ENCODE measurements at places on chromosomes 7 and 10. TPM values are rescaled to one million over a fixed set of nuclear protein-coding genes. Genes with fewer than 3 reads are reported as not detected.

DNA sequence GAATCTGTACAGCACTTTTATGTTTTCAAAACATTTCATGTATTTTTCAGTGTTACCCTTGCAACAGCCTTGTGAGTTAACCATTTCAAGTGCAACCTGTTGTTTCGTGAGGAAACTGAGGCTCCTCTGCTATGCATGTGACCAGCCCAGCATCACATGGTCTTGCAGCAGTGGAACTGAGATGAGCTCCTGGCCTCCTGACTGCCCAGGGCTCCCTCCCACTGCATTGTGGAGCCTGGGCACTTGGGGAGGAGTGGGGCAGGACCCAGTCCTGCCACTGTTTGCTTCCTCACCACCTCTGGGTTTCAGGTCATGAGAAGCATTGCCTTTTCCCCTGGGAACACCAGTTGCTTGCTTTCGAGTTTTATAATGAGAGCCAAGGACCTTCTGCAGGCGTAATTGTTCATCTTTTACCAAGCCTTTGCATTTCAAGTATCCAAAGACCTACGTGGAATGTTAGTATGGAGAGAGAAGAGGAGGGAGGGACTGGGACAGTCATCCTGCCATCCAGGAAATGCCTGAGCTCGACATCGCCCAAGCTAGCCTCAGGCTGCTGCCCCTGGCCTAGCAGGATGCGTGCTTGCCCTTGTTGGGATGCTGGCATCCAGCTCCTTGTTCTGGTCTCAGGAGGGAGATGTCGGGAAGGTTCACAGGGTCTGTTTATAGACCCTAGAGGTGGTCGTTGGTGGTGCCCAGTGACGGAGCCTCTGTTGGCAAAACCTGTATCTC, 32.3 kb upstream of the BHLHA15 start:
- no peak for DNase-seq

DNA sequence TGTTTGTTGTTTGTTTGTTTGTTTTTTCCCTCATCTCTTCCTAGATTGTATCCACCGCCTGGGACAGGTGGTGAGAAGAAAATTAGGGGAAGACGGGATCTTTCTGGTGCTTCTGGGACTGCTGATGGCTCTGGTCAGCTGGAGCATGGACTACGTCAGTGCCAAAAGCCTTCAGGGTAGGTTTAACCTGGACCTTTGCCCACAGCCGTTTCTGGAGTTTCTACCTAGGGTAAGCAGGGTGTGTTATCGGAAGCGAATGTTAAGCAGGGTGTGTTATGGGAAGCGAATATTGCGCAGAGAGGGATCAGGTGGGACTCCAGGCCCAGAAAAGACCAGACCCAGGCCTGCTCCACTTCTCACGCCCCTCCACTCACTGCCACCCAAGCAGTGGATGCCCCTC, 4.7 kb downstream of the CLCN1 start:
- DNase-seq, result no peak

GRCh38 chr7:102323914-102324195, 32.4 kb downstream of the SPDYE6 start:
- no peak for DNase-seq

DNA sequence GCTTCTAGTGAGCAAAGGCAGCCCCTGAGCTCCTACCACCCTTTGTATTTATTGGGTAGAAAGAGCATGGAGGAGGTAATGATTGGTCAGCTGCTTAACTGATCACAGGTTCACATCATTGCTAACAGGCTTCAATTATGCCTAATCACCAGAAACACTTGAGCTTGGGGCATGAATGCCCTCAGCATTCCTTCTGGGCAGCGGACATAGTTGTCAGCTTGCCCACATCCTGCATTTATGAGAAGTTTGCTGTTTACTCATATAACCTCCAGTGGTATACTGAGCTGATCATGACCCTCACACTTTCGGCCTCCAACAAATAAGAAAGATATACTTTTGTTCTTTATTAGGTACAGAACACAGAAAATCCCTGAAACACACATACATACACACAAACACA, 140.3 kb upstream of the ODAD2 start:
- DNase-seq, result no peak

DNA sequence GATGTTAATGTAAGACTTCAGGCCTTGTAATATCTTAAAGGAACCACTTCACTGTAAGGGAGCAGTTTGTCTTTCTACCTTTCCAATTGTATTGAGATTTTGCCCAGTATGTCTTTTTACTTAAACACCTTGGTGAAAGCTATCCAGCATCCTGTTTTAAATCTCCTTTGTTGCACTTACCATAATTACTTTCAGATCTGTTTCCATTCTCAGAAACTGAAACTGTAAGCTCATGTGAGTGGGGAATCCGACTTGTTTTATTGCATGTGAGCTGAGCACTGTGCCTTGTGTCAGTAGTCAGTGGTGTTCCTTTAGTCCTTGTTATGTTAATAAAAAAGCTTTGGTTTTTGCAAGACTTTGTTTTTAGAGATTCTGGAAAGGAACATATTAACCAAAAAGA, 42.2 kb downstream of the BMPR1A start:
- DNase-seq, result no peak

DNA sequence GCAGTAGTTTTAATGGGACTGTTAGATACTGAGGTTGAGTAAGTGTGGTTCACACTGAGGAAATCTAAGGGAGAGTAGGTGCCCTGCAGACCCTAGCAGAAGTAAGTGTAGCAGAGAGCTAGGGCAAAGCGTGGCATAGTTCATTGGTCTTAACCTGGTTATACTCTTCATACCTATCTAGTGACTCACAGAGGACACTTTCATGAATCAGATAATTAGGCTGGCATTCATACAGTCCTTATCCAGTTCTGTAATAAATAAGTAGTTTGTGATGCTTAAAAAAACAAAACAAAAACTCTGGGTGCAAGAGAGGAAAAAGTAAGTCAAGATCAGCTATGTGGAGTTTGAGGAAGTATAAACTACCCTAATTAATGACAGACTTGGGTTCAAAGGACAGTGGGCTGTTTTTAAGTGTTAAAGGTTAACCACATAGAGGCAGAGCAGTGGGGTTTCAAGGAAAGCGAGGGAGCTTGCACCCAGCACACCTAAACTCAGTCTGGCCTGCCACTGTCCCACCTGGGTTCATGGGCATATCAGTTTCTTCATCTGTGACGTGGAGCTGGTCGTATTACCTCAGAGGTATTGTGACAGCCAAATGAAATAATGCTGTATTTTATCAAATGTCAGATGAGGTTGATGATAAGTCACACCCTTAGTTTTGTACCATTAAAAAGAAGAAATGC, 27.1 kb downstream of the LMTK2 start:
- DNase-seq, result no peak

GRCh38 chr10:60148266-60148840, 241.3 kb downstream of the ANK3 start:
- no peak for DNase-seq

GRCh38 chr7:17617380-17617779, 318.9 kb downstream of the AHR start:
- no peak for DNase-seq

- no peak for DNase-seq
Observed at GRCh38 chr10:35881320-35881719, 239.2 kb upstream of the FZD8 start.

DNA sequence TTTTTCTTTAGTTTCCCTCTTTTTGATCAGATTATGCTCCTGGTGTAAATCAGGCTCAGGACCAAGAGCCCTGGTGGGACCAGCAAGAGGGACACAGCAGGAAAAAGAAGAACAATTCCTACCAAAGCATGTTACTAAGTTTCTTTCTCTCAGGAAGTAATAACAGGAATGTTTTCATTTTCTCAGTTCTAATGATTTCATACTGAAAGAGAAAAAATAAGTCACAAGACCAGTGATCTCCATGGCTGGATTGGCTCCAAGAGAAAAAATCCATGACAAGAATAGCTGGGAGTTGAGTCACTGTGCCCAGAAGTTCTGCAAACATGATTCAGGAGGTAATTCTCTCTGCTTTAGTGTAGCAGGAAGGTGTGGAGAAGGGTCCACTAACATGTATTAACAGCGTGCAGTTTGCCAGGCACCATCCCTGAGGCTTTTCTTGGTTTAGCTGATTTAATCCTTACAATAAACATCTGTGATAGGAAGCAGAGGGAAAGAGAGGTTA, 23.8 kb upstream of the IFIT2 start:
- DNase-seq, result no peak

DNA sequence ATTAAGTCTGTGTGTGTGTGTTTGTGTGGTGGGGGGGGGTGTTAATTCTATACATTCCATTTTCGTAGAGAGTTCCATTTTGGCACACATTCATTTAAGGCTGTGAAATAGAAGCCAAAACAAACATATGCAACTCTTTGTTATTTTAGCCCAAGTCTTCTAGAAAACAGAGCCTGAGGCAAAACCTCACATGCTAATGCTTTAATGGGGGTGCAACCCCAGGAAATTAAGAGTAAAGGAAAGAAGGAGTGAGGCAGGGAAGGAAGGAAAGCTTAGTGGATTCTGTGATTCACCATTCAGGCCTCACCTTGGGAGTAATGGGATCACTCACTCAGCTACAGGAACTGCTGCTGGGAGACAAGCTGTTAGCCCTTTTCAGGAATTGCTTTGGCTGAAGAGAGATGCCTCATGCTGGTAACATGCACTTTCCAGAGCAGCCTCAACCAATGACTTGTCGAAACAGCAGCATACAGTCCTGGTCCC, 73.0 kb upstream of the CTTNBP2 start:
- no peak for DNase-seq

- DNase-seq, result no peak
Observed at GRCh38 chr7:148093375-148094166, 497.0 kb upstream of the C7orf33 start.

- no peak for DNase-seq
Observed at GRCh38 chr7:81079746-81080145, 160.9 kb upstream of the SEMA3C start.

DNA sequence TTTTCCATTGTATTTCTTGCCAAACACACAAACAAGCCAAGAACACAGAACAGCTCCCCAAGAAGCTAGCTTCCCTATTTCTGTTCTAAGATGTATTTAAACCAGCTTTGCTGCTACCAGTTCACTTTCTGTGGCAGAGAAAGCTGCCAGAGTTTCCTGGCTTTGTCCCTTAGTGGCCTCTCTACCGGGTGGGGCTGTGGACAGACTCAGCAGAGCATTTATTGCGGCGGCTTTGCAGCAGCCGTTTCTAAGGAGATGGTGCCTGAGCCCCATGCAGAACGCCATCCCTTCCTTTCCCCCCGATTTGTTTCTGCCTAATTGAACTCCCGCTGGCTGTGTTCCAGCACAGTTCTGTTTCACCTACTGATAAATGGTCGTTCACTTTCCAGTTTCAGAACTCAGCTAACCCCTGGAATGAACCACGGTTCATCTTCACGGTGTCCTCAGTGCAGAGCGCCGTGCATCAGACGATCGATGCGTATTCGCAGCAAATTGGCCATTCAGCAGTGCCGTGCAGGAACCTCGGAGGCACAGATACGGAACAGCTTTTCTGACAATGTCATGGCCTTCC, 33.8 kb upstream of the SFMBT2 start:
- DNase-seq, result no peak

DNA sequence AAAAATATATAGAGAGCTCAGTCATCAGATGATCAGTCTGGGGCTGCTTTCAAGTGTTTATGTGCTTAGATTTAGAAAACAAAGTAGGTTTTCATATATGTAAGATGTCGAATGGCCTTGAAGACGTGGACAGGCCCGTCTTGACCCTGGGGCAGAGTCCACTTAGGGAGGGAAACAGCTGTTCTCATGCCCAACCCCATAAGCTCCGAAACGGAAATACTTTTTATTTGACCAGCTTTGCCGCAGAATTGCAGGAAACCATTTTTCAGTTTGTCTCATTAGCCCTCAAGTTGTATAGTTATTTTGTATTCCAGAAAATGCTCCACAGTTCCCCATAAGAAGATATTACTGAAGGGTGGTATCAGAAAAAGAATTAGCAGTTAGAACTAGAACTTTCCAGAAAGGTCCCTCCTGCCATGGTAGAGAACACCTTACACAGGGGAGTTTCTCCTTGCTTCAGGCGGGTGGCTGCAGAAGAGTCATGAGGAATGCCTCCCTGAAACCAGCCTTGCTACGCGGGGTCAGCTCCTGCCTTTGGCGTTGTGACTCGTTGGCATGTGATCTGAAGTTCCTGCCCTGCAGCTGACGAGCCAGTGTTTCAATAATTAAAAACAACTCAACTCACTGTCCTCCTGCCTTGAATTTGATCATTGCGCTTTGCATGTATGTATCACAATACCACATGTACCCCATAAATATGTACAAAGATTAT, 192.7 kb downstream of the CELF2 start:
- DNase-seq, result peak; percentile 49

DNA sequence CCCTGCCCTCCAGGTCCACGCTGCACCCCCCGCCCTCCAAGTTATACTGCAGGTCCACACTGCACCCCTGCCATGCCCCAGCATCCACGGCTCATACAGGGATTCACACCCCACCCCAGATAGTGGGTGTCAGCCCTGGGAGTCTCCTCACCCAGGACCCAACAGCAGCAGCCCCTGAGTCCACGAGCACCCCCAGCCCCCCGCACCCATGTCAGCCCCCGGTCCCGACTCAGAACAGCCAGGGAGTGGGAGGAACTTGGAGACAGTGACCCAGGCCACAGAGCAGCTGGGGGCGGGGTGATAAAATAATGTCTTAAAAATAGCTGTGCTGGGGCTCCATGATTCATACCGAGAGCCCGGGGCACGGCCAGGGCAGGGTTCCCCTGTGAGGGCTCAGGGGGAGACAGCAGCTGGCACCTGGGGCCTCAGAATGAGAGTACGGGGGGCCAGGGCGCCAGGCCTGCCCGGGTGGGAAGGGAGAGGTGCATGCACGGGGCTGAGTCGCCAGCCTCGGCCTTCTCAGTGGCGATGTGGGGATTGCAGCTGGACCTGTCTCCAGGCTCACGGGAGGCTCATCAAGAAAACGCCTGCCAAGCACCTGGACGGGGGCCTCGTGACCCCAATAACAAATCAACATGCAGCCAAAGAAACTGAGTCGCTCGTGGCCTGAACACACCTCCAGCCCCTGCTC, 29.8 kb downstream of the ADAP1 start:
- peak; percentile 85 for DNase-seq

DNA sequence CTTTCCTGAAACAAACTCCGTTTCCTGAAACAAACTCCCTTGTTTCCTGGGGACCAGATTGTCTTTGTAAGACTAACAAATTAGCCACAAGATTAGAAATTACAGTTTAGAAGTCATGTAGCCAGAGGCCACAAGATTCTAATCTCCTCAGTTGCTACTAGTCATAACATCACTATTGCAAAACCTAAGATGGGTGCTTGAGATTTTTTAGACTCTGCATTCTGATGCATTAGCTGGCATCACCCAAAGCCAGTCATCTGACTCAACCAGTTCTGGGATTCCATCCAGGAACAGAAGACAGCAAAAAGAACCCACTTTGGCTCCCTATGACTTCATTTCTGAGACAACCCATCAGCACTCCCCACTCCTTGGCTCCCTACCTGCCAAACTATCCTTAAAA, 367.9 kb upstream of the MBL2 start:
- DNase-seq, result no peak

Gene FKBP6
- total RNA-seq, result not detected

Gene PDE6C
- total RNA-seq, result not detected

Gene SCRN1
- total RNA-seq, result 1.6 TPM

Gene ARHGAP22
- not detected for total RNA-seq

Gene PTER
- 27.2 TPM for total RNA-seq

Gene MCU
- 17.7 TPM for total RNA-seq

Gene IL6
- total RNA-seq, result 1.9 TPM

Gene BICC1
- total RNA-seq, result not detected

Gene DGKI
- total RNA-seq, result 7.0 TPM

Gene POLR2J2
- total RNA-seq, result 4.5 TPM

Gene OR2AE1
- total RNA-seq, result not detected

All from activated CD4-positive, alpha-beta memory T cell treated with anti-CD3 and anti-CD28 coated beads for 36 hours (primary cell).